ENCODE measurements at places on chromosomes 2 and 18.

DNA sequence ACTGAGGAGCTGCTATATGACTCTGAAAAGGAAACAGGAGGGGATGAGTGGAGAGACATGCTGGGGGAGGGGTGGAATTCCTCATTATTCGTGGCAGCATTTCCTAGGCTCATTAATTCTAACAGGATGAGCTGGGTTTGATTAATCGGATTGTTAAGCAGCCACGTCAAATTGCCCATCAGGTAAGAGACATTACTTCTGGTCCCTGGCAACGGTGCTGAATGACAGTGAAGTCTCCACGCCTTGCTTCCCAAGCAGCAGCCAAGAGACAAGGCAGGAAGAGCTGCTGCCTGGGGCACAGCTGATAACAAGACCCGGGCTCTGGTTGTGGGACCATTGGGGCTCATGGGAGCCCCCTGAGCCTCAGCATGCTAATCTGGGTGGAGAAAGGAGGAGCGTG, 86.6 kb downstream of the MARCHF4 start:
- DNase-seq, result no peak

GRCh38 chr2:24626131-24626530, 135.1 kb downstream of the NCOA1 start:
- no peak for DNase-seq

DNA sequence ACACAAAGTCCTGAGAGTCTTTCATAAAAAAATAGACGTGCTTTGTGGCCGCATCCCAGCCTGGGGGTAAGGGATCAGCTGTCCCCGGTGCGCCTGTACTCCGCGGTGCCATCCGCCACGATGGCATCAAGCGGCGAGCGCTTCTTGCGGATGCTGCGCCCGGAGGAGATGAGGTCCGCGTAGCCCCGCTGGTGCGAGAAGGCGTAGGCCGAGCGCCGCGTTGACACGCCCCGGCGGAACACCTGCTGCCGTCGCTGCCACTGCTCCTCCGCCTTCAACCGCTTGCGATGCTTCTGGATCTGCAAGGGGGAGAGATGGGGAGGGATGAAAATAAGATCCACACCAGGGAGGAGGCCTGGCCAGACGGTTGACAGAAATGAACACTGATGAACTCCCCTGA, 26.8 kb upstream of the NARS1 start:
- no peak for DNase-seq

DNA sequence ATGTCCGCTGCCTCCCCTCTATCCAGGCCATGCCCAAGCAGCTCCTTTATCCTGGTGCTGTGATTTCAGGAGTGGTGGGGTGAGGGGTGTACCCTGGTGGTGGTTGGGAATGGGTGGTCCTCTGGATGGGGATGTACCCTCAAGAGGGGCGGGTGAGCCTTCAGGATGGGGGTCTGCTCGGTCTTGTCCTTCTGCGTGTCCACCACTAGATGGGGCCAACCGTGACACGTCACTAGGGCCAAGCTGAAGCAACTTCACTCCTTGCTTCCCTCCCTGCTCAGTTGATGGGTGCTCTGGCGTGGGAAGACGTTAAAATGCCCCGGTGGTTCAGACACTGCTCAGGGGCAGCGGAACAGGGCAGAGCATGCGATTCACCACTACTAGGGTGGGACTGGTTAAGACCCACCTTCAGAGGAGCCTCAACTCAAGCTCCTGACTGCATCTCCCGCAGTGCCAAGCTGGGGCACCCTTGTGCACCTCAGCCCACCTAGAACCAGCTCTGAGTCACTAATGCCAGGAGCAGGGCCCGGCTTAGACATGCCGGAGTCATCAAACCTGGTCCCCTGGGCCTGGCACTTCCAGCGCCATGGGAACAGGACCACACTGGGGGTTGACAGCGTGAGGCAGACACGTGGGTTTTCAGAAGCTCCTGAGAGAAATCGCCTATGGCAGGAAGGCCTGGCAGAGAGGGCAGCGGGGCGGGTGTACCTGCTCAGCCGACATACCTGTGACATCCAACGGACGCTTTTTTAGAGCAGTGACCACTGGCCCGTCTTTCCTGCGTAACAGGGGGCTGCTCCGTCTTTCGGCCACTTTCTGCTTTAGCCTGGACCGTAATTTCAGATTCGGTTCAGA, 256.7 kb downstream of the HDAC4 start:
- DNase-seq, result no peak

GRCh38 chr2:42256505-42256904, 87.4 kb downstream of the EML4 start:
- no peak for DNase-seq

DNA sequence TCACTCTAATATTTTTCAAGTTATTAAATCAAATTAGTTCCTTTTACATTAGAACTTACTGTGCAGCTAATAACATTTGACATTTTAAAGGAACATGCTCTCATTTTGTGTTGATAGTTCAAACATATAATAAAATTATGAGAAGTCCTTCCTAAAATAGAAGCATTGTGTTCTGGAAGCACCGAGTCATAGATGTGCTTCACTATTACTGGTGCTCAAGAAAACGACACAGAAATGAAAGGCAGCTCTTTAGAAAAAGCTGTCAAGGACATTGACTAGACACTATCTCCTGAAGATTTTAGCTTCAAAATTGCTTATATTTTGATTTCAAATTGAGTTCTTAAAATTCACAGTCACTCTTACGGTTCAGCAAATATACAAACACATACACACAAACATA, 338.3 kb downstream of the NBAS start:
- DNase-seq, result no peak

GRCh38 chr2:28086611-28087010, 196.1 kb downstream of the BABAM2 start:
- no peak for DNase-seq

GRCh38 chr2:161796192-161796591, 172.0 kb downstream of the SLC4A10 start:
- no peak for DNase-seq

DNA sequence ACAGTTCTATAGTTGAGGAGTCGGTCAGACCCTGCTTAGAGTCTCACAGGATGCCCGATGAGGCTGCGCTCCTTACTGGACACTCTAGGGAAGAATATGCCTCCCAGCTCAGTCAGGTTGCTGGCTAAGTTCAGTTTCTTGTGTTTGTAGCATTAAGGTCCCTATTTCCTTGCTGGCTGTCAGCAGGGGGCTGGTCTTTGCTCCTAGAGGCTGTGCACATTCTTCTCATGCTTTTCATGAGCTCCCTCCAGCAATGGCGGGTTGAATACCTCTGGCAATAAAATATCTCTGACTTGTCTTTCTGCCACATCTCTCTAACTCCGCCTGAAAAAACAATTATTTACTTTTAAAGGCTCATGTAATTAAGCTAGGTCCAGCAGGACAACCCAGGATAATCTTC, 79.4 kb upstream of the DNAJC10 start:
- DNase-seq, result no peak

GRCh38 chr2:127407091-127407490, 11.1 kb upstream of the PROC start:
- no peak for DNase-seq

GRCh38 chr2:241519669-241520068, 11.3 kb upstream of the STK25 start:
- DNase-seq, result no peak

DNA sequence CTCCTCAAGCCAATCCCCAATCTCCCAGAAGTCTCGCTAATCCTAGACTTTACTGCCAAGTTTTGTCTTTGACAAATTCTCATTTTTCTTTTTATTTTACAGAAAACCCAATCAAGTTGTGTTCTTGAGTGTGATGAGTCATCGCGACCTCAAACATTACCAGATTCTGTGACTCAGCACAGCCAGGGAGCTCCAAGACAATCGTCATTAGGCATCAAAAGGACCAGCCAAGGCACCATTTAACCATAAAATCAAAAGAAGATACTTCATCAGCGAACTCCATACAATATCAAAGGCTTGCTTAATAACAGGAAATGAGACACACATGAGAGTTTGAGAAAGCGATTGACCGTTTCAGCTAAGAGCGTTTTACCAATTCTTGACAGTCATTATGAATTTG, 146.2 kb upstream of the AGAP1 start:
- DNase-seq, result no peak

- no peak for DNase-seq
Observed at GRCh38 chr2:183031911-183032794, 6.1 kb downstream of the NCKAP1 start.

GRCh38 chr2:211611061-211611518, 927.5 kb downstream of the ERBB4 start:
- DNase-seq, result no peak

DNA sequence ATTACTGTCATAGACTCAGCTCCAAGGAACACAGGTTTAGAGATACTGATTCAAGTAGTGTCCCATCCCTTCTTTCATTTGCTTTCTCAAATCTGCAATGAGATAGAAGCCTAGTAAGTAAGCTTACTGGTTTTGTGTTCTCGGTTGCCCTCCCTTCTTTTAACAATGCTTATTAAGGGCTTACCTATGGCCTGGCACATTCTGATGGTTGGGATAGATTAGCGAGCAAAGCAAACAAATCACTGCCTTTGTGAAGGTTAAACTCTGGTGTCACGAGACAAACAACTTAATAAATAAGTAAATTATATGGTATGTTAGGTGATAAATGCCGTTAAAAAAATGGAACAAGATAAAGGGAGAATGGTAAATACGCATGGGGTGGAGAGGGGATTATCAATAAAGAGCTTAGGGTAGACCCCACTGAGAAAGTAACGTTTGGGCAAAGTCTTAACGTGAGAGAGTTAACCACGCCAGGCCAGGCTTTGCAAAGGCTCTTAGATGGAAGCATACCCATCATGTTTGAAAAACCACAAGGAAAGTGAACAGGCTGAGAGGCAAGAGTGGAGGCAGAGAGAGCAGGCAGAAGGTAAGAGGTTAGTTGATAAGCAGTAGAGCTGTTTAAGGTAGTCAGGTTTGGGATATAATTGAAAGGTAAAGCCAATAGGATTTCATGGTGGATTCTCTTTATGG, 31.0 kb downstream of the EIF2AK3 start:
- no peak for DNase-seq

DNA sequence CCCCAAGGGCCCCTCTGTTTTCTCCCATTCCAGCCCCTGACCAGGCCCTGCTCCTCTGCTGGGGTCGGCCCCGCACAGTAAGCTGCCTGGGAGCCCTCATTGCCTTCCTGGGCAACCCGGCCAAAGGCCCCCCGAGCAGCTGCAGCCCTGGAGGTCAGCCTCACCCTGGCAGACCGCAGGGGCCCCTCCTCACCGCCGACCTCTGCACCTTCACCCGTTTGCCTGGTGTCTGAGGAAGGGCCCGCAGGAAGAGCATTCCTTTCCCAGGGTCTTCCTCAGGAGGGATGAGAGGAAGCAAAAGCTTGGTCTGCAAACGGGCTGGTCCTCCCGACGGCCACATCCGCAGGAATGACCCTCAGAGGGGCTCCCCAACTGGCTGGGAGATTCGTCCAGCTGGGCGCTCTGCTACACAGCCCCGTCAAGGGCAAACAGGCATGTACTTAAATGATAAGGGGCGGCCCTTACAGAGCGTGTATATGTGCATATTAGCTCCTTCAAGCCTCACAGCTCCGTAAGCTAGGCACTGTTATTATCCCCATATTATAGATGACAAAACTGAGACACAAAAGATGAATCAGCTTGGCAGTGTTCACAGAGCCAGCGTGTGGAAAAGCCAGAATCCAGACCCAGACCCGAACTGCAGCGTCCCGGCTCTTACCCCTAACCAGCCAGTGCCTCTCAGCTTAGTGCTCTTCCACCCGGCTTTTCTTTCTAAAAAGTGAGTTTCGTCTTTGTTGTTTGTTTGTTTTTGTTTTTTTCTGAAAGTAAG, 52.8 kb downstream of the SLC4A1AP start:
- peak; percentile 53 for DNase-seq
